ENCODE measurements at places on chromosomes 3 and 15. TPM values are rescaled to one million over a fixed set of nuclear protein-coding genes. Genes with fewer than 3 reads are reported as not detected.

The CXCR6 gene
- total RNA-seq = 3.2 TPM

DNA sequence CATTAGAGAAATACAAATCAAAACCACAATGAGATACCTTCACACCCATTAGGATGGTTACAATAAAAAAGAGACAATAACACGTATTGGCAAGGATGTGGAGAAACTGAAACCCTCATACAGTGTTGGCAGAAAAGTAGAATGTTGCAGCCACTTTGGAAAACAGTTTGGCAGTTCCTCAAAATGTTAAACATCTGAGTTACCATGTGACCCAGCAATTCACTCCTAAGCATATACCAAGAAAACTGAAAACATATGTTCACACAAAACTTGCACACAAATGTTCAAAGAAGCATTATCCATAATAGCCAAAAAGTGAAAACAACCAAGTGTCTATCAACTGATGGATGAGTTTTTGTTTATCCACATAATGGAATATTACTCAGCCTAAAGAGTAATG, 166.9 kb upstream of the FAM3D start:
- no peak for DNase-seq

DNA sequence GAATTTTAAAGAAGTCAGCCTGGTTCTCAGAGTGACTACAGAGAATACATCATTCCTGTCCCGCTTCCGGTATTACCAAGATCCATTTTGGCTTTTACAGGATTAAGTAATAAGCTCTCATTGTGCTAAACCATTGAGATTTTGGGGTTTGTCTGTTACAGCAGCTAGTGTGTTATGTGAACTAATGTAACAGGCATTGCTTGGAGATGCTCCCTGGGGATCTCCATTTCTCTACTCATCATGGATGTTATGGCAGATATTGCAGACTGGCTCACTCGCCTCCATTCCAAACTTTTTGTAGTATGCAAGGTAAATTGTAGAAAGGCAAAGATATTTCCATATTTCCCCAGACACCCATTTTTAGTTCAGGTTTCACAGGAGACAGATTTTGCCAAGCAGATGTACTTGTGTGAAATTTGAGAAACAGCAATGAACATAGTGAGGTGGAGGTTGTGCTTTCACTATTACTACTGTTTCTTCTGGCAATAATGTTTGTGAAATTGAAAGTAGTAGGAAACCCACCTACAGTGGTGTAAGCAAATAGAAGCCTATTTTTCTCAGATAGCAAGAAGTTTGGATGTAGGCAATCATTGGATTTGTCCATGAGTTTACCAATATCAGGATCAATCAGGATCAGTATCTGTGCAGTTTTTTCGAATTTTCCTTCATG, 177.1 kb upstream of the GALNT15 start:
- DNase-seq = no peak

DNA sequence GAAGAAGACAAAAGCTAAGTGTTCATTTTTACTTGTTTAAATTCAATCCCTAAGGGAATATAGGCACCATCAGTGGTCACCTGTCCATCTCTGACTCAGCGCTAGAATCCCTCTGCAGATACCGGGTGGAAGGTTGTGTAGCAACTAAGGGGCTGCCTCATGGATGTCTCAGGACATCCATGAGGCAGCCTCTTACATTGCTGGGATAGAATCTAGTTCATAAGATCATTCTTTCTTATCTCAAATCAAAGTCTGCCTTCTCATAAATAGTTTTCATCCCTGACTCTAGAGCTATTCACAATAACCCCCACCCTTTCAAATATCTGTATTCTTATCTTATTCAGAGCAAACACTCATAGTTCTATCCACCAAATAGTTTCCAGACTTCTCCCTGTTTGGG, 38.1 kb downstream of the HSPBAP1 start:
- DNase-seq = no peak

DNA sequence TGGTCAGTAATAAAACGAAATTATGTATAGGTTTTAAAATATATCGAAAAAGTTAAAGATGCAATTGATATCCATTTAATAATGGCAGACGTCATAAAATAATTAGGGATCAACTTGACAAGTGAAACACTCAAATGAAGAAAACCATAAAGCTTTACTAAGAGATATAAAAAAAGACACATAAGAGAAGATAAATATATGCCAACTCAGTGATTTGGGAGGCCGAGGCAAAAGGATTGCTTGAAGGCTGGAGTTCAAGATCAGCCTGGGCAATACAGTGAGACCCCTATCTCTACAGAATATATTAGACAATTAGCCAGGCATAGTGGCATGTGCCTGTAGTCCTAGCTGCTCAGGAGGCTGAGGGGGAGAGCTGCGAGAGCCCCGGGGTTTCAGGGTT, 190.5 kb downstream of the SV2B start:
- DNase-seq = no peak

Data from activated CD8-positive, alpha-beta T cell treated with anti-CD3 and anti-CD28 coated beads for 36 hours (primary cell).